ENCODE measurements at places on chromosomes 1 and 21. TPM values are rescaled to one million over a fixed set of nuclear protein-coding genes. Genes with fewer than 3 reads are reported as not detected.

- no peak overlapping the region for H3K27ac ChIP-seq
- no peaks in the 10 kb centered on the region for H3K27me3 ChIP-seq
- H3K4me3 ChIP-seq = no peak overlapping the region
- no peaks in the 10 kb centered on the region for H3K36me3 ChIP-seq
- peaks cover 7% of the 10 kb centered on the region for H3K4me1 ChIP-seq
These were observed 16.4 kb upstream of the C1orf159 start for GRCh38 chr1:1132042-1132950.

The OR2AK2 gene
- total RNA-seq = not detected

- H3K4me3 ChIP-seq = no peak overlapping the region
- peaks cover 33% of the 10 kb centered on the region for H3K36me3 ChIP-seq
- H3K27ac ChIP-seq = no peak overlapping the region
- no peaks in the 10 kb centered on the region for H3K4me1 ChIP-seq
- DNase-seq = no peak
These were observed 28.7 kb downstream of the TMEM200B start for GRCh38 chr1:29094954-29095353.

DNA sequence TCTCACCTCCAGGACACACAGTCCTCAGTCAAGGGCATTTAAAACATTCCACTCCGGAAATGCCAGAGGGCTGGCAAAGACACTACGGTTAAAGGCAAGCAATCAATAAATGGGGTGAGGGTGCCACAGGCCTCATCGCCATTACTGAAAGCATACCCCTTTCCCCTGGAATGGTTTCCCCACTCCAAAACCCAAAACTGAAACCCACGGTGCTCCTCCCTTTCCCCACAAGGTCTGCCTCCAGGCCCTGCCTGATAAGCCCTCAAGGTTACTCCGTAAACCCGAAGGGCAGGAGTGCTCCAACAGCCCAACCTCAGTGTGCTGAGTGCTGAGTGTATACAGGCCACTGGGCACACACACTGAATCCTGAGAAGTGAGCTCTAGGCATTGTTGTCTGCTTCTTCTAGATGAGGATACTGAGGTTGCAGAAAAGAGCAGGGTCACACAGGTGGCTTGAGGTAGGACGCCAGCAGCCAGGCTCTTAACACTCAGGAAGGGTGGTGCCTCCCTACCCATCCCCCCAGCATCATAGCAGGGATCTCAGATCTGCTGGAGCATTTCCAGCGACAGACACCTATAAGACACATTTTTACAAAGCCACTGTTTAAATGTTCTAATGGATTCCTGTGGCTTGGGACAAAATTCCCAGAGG is 29.0 kb downstream of the SSBP3 start:
- H3K4me1 ChIP-seq = peaks cover 71% of the 10 kb centered on the region
- DNase-seq = no peak
- no peak overlapping the region for H3K4me3 ChIP-seq
- H3K36me3 ChIP-seq = no peaks in the 10 kb centered on the region
- H3K27me3 ChIP-seq = no peaks in the 10 kb centered on the region

GRCh38 chr1:2382621-2383361 is 8.6 kb downstream of the MORN1 start:
- no peak overlapping the region for H3K27ac ChIP-seq
- peak; percentile 50 for DNase-seq
- H3K36me3 ChIP-seq = no peaks in the 10 kb centered on the region
- H3K27me3 ChIP-seq = no peaks in the 10 kb centered on the region
- H3K4me3 ChIP-seq = no peak overlapping the region

- H3K4me3 ChIP-seq = no peak overlapping the region
- no peaks in the 10 kb centered on the region for H3K36me3 ChIP-seq
- H3K27me3 ChIP-seq = no peaks in the 10 kb centered on the region
- no peak overlapping the region for H3K27ac ChIP-seq
- no peaks in the 10 kb centered on the region for H3K4me1 ChIP-seq
These were observed 327.1 kb downstream of the PBX1 start for GRCh38 chr1:164886101-164886500.

All from CD8-positive, alpha-beta memory T cell (primary cell).